ENCODE measurements at places on chromosomes 12 and 14. TPM values are rescaled to one million over a fixed set of nuclear protein-coding genes. Genes with fewer than 3 reads are reported as not detected.

- no peaks in the 10 kb centered on the region for H3K4me1 ChIP-seq
- H3K36me3 ChIP-seq, result no peaks in the 10 kb centered on the region
Measured at GRCh38 chr12:81949841-81950308, 190.7 kb upstream of the PPFIA2 start.

DNA sequence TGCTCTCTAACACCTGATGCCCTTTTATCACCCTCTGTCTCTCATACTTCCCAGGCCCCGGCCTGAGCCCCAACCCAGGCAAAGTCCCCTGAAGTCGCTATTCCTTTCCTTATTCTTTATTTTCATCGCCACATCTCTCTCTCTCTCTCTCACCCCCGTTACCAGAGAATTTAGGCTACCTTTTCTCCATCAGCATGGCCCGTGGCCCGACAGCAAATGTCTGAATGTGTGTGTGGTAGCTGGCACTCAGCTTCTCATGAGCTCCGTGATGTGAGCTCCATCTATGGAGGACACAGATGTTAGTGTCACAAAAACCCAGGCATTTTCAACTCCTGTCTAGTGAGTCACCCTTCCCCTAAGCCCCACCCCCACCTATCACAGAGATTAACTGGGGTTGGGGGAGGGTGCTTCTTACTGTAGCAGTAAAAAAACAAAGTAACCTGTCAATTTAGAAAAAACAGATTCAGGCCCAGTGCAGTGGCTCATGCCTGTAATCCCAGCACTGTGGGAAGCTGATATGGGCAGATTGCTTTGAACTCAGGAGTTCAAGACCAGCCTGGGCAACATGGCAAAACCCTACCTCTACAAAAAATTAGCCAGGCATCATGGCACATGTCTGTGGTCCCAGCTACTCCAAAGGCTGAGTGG lies 53.8 kb downstream of the VCPKMT start:
- no peak for DNase-seq
- no peak overlapping the region for H3K4me3 ChIP-seq
- no peaks in the 10 kb centered on the region for H3K36me3 ChIP-seq
- no peaks in the 10 kb centered on the region for H3K27me3 ChIP-seq
- no peak overlapping the region for H3K27ac ChIP-seq

DNA sequence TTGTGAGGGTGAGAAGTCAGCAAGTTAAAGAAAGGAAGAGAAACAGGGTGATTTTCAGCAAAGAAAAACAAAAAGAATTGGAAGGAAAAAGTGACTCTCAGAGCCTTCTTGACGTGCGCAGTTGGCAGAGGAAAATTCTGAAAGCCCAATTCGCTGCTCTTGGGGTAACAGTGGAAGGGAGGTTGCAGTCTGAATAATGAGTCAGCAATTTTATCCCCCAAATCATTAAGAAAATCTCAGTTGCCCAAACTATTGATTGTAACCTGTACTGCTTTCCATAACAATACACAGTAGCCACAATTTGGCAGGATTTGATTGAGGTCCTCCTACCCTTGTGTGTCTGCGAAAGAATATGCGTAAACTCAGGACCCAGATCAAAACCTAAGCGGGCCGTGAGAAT lies 309.1 kb downstream of the EMP1 start:
- no peak overlapping the region for H3K27ac ChIP-seq
- no peak overlapping the region for H3K4me3 ChIP-seq
- no peaks in the 10 kb centered on the region for H3K36me3 ChIP-seq
- no peak for DNase-seq
- 0 out of 2 replicates have a peak, but pooled peaks cover 3% of the 10 kb centered on the region for H3K4me1 ChIP-seq

- no peaks in the 10 kb centered on the region for H3K36me3 ChIP-seq
- no peaks in the 10 kb centered on the region for H3K4me1 ChIP-seq
- H3K27me3 ChIP-seq, result no peaks in the 10 kb centered on the region
- DNase-seq, result no peak
Measured at GRCh38 chr14:52110441-52111086, 41.7 kb upstream of the NID2 start.

DNA sequence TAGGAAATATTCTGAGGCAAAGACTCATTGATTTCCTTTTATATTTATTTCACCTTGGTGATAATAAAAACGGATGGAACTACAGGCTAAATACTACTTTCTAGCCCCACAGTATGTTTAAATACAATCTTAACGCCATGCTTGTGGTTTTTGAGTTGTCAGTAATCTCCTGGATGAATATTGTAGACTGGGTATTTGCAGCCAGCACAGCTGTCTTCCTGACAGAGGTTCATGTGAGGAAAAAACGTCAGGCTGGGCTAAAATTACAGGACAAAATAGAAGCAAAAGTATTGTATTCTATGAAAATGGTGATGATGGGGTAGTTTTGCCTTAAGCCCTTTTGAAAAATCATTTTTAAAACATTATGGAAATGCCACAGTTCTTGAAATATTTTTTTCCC lies 140.9 kb downstream of the CCDC91 start:
- no peak overlapping the region for H3K4me3 ChIP-seq
- H3K27ac ChIP-seq, result no peak overlapping the region
- DNase-seq, result no peak
- H3K36me3 ChIP-seq, result peaks cover 16% of the 10 kb centered on the region
- no peaks in the 10 kb centered on the region for H3K27me3 ChIP-seq
- no peaks in the 10 kb centered on the region for H3K4me1 ChIP-seq

DNA sequence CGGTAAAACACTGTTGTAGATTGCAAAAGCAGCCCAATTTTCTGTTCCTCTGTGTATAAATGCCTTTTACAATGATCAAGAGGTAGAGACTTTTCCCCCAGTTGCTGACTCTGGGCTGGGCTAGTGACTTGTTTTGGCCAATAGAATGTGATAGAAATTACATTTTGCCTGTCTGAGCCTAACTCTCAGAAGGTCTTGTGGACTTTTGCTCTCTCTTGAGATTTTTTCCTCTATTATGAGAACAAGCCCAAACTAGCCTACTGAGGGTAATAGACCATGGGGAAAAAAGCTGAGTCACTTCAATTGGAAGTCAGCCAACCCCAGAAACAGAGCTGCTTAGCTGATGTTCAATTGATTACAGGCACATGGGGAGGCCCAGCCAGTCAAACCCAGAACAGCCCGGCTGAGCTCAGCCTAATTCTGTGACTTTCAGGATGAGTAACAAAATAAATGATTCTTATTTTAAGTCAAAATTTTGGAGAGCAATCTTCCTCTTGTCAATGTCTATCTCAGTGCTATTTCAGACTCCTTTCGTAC lies 61.4 kb downstream of the MYF5 start:
- no peak overlapping the region for H3K27ac ChIP-seq
- no peak for DNase-seq
- no peaks in the 10 kb centered on the region for H3K27me3 ChIP-seq
- no peak overlapping the region for H3K4me3 ChIP-seq
- peaks cover 41% of the 10 kb centered on the region for H3K36me3 ChIP-seq

- no peak overlapping the region for H3K27ac ChIP-seq
- no peaks in the 10 kb centered on the region for H3K4me1 ChIP-seq
- H3K36me3 ChIP-seq, result peaks cover 2% of the 10 kb centered on the region
- no peaks in the 10 kb centered on the region for H3K27me3 ChIP-seq
- no peak overlapping the region for H3K4me3 ChIP-seq
Measured at GRCh38 chr12:64265839-64266238, 43.7 kb upstream of the KICS2 start.

DNA sequence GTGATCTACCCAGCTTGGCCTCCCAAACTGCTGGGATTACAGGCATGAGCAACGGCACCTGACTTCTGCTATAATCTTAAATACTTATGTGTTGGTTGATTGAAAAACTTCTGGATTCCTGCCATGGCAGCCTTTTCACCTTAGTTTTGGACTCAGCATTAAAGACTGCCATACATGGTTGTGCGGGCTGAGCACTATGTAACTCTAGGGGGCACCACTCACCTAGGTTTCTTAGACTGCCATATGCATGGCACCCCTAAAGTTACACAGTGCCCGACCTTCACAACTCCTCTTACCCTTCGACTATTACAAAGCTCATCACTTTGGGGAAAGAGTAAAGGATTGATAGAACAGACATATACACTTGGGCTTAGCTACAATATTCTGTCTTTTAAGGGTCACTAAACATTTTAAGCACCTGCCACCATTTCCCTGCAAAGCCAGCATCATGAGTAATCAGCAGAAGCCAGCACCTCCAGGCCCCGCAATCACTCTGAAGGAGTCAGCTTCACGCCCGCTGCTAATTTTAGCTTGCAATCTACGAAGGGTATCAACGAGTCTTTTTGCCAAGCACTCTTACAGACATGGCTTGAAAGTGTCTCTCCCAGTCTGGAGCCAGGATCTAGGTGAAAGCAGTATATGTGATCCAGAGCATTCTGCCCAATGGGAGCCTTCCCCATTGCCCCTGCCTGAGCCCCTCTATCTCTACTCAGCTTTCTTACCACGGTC lies 59.8 kb downstream of the SUDS3 start:
- H3K36me3 ChIP-seq, result no peaks in the 10 kb centered on the region
- peaks cover 4% of the 10 kb centered on the region for H3K4me1 ChIP-seq
- no peaks in the 10 kb centered on the region for H3K27me3 ChIP-seq
- peak; percentile 55 for DNase-seq
- no peak overlapping the region for H3K4me3 ChIP-seq

DNA sequence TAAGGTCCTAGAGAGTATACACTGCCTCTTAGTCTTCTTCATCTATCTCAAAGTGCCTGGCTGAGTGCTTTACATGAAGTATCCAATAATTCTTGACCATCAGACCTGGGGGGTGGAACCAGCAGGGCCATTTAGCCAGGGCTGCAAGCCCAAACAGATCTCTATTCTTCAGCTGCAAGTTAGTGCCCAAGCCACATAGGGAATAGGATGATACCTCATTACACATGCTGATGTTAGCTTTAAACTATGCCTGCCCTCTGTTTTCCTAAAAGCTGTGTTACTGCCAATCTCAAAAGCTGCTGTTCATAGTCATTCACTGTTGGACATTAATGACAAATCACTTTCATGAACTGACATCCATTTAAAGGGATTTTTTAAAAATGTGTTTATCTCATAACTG lies 16.7 kb upstream of the IFNG start:
- no peak overlapping the region for H3K4me3 ChIP-seq
- no peaks in the 10 kb centered on the region for H3K4me1 ChIP-seq
- DNase-seq, result no peak
- H3K27me3 ChIP-seq, result no peaks in the 10 kb centered on the region
- no peaks in the 10 kb centered on the region for H3K36me3 ChIP-seq
- no peak overlapping the region for H3K27ac ChIP-seq

GRCh38 chr12:2198005-2198501 lies 145.3 kb downstream of the CACNA1C start:
- peak overlapping the region; percentile 84 for H3K27ac ChIP-seq
- H3K36me3 ChIP-seq, result no peaks in the 10 kb centered on the region
- H3K4me1 ChIP-seq, result peaks cover 13% of the 10 kb centered on the region
- peak overlapping the region; percentile 47 for H3K4me3 ChIP-seq
- H3K27me3 ChIP-seq, result no peaks in the 10 kb centered on the region
- DNase-seq, result peak; percentile 95

- H3K4me1 ChIP-seq, result no peaks in the 10 kb centered on the region
- H3K27me3 ChIP-seq, result no peaks in the 10 kb centered on the region
- no peak overlapping the region for H3K4me3 ChIP-seq
- H3K36me3 ChIP-seq, result no peaks in the 10 kb centered on the region
- H3K27ac ChIP-seq, result no peak overlapping the region
- no peak for DNase-seq
Measured at GRCh38 chr14:102571043-102571442, 21.4 kb upstream of the RCOR1 start.

GRCh38 chr14:104386151-104386841 lies 193.3 kb upstream of the C14orf180 start:
- no peak overlapping the region for H3K27ac ChIP-seq
- peaks cover 5% of the 10 kb centered on the region for H3K36me3 ChIP-seq
- no peak overlapping the region for H3K4me3 ChIP-seq
- DNase-seq, result peak; percentile 30
- no peaks in the 10 kb centered on the region for H3K4me1 ChIP-seq

DNA sequence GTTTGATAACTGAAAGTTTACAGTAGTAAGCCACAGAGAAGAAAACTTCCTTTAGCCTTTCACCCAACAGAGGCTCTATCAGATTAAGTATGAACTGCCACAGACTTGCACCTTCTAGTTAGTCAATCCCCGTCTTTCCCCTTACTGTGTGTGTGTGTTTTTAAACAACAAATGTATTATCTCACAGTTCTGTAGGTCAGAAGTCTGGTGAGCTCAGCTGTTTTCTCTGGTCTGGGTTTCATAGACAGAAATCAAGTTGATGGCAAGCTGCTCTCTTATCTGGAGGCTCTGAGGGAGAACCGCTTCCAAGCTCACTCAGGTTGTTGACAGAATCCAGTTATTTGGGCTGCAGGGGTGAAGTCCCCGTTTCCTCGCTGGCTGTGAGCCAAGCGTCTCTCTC lies 320.5 kb downstream of the PRKD1 start:
- no peaks in the 10 kb centered on the region for H3K27me3 ChIP-seq
- peaks cover 2% of the 10 kb centered on the region for H3K4me1 ChIP-seq
- DNase-seq, result no peak
- no peaks in the 10 kb centered on the region for H3K36me3 ChIP-seq
- H3K27ac ChIP-seq, result no peak overlapping the region

- no peaks in the 10 kb centered on the region for H3K4me1 ChIP-seq
- H3K36me3 ChIP-seq, result no peaks in the 10 kb centered on the region
- no peak overlapping the region for H3K4me3 ChIP-seq
- H3K27me3 ChIP-seq, result no peaks in the 10 kb centered on the region
- no peak for DNase-seq
- H3K27ac ChIP-seq, result no peak overlapping the region
Measured at GRCh38 chr12:5088586-5089264, 45.0 kb downstream of the KCNA5 start.

DNA sequence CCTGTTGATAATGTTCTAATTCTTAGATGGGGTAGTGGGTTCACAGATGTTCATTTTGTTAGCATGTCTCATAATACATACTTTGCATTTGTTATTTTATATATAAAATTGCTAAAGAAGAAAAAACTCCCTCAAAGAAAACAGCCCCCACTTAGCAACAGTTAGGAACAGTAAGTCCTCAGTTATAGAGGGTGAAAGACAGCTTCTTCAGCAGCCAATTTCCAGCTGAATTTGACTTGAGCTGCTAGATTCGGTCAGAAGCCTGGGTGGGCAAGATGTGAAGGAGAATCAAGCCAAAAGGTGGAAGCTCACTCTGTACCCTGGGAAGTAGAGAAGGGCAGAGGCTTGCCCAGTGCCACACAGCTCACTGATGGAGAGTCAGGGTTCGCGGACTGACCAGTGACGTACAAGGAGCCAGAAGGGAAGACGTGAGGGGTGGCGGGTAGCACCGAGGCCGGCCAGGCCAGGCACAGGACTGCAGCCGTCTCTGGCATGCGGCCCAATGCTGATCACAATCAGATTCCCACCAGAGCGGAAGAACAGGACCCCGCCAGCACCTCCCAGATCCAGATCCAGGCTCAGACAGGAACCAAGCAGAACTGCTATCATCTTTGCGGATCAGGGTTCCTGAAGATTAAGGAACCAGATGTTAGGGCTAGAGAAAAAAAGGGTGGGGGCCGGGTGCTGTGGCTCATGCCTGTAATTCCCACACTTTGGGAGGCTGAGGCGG lies 30.4 kb upstream of the VWF start:
- no peaks in the 10 kb centered on the region for H3K27me3 ChIP-seq
- H3K27ac ChIP-seq, result no peak overlapping the region
- DNase-seq, result peak; percentile 33
- H3K4me3 ChIP-seq, result no peak overlapping the region
- H3K4me1 ChIP-seq, result no peaks in the 10 kb centered on the region

The GALNT16 gene
- 2.3 TPM for total RNA-seq

The RASAL1 gene
- 2.3 TPM for total RNA-seq

The GPR137C gene
- 4.3 TPM for total RNA-seq

The POTEM gene
- not detected for total RNA-seq

The HSPB8 gene
- 3.0 TPM for total RNA-seq

Data from H9 (cell line).